ENCODE measurements at places on chromosomes 7 and 10.

DNA sequence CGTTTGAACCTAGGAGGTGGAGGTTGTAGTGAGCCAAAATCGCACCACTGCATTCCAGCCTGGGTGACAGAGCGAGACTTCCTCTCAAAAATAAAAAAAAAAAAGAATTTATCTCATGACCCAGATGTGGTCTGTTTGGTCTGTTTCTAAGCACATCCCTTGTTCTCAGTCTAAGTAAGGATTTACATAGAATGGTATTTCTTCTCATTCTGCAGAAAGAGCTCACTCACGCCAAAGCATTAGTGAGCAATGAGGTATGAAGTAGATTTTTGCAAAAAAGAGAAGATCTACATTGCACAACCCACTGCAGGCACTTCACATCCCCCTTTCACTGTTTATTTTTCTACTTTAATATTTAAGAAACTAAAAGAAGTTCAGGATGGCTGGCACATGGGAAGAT, 76.5 kb upstream of the FGL2 start:
- DNase-seq = no peak

- DNase-seq = no peak
These were observed 108.3 kb downstream of the NKX6-2 start for GRCh38 chr10:132677473-132678227.

DNA sequence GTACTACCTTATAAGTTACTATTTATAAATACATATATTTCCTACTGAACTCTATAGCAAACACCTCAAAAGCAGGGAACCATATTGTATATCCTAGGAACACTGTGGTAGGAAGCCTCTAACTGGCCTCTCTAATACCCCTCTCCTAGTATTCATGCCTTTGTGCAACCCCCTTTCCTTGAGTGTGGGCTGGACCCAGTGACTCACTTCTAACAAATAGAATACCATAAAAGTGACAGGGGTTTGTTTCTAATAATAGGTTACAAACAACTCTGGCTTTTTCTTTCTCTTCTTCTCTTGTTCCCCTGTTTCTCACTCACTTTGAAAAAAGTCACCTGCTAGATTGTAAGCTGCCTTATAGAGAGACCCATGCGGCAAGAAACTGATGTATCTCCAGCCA, 51.6 kb upstream of the MACC1 start:
- no peak for DNase-seq

DNA sequence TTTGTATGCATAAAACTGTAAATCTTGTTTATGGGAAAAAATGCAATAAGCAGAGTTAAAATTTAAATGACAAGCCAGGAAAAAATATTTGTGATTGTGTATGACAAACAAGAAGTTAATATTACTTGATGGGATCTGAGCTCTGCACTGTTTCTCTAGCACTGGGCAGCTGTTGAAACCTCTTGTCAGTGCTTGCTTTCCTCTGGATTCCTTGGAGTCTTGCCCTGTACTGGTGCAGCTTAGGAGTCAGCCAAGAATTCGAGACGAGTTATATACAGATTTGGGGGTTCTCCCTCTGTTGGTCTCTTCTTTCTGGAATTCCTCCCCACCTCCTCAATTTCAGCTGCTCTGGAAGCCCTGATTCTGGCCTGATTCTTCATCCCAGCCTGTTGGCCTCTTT, 24.3 kb upstream of the OPN4 start:
- DNase-seq = no peak

DNA sequence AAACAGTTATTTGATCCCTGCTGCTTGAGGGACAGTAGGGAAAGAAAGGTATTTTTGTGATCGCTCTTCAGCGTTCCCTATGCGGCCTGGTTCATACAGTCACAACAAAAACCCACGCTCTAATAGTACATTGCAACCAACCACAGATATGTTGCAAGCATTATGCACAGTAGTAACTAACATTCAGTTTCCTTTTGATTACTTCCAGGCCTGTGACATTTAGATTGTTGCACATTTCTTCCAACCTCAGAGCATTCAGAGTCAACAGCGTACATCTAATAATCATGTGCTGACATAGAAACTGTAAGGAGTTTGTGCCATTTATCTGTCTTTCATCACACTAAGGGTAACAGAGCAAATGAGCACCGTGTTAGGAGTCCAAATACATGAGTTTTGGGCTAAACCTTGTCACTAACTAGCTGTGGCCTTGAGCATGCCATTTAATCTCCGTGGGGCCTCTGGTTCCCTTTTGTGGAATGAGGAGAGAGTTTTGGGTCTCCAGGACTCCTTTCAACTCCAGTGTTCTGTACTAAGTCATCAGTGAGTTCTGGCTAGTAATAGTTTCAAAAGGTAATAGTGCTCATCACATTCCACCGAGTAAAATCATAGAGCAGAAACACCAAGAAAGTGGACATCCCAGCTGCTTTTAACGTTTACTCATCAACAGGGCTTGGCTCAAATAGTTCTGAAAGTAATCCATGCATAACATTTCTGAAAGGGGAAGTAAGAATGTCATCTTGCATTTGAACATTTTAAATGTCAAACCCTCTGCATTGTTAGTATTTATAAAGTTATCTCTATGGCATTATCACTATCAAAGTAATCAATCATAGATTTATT, 99.0 kb upstream of the FZD1 start:
- DNase-seq = no peak

GRCh38 chr7:78151229-78151628, 352.7 kb downstream of the PHTF2 start:
- DNase-seq = no peak

- no peak for DNase-seq
These were observed 237.1 kb upstream of the GALNT17 start for GRCh38 chr7:70894799-70895198.

DNA sequence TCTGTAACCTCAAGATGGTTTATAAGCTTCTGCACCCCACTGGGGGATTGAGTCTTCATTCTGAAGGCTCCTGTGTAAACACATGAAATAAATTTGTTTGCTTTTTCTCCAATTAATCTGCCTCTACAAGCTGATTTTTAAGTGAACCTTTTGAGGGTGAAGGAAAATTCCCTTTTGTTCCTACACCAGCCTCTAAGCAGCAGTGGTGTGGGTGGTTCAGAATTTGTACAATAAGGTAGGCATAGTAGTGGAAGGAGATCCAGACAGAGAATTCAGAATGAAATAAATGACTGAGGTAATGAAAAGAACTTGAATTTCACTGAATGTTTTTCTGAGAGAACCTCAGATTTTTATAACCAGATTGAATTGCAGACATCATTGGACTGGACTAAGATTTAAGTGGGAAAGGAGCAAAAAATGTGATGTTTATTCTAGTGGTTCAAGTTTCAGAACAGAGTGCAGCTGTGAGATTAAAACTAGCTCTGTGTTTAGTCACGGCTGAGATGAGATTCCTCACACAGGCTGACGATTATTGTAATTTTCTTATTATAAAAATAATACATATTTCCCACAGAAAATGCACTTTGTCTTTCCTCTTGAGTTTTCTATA, 1162.2 kb downstream of the TYW1 start:
- DNase-seq = no peak

- no peak for DNase-seq
These were observed 43.6 kb upstream of the BAMBI start for GRCh38 chr10:28633750-28634149.

DNA sequence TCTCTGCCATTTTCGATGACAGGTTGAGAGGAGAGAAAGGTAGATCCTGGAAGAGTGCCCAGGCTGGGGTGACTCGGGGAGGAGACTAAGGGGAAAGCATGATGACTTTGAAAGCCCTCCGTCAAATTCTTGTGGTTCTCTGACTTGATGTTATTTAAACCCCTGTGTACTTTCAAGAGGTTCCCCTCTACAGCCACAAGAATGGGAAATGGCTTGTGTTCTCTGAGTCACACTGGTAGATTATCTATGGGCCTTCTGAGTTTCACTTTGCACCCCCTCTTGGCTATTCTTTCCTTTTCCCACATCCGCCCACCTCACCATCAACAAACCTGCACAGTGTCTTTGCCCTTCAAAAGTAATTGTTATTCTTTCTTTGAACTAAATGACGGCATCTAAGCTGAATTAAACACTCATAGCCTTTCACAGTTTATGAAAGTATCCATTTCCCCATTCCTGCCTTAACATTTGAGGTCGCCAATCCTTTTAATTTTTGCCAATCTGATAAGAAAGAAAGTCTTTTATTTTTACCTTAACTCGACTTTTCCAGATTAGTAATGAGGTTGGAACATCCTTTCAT, 24.1 kb downstream of the PRF1 start:
- DNase-seq = peak; percentile 54

GRCh38 chr7:23863209-23863787, 153.3 kb downstream of the STK31 start:
- DNase-seq = no peak

- DNase-seq = peak; percentile 8
These were observed 25.0 kb upstream of the C1GALT1 start for GRCh38 chr7:7157177-7157886.

- DNase-seq = no peak
These were observed 109.1 kb upstream of the INHBA start for GRCh38 chr7:41811941-41812340.

DNA sequence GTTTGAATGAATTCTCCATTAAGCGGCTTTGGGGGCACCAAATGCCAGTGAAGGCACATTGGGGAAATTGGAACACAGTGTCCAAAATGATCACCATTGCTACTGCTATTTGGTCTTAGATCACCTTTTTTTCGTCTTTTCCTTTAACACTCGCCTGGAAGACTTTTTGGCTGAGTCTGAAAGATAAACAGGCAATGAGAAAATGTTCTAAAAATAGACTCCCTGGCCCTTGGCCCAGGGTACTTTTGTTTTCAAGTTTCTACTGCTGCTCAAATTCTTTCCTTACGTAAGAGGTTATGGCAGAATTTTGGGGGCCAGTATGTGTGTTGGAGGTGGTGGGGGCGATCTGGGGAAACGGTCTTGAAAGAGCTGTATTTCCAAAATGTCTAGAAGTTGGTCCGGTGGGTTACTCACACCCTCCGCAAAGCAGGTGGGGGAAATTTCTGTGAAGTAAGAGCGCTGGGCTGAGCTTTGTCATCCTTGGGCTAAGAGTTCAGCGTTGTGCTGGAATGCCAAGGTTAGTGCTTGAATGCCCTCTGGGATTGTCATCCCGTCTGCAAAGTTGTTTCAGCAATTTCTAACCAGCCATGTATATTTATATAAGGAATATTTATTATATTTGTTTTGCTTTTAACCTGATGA, 1.3 kb upstream of the ITPRIP start:
- DNase-seq = no peak
